Renal cortex interstitium (tissue), 15 donors: ENCODE measurements at places on chromosomes 3 and 15.

DNA sequence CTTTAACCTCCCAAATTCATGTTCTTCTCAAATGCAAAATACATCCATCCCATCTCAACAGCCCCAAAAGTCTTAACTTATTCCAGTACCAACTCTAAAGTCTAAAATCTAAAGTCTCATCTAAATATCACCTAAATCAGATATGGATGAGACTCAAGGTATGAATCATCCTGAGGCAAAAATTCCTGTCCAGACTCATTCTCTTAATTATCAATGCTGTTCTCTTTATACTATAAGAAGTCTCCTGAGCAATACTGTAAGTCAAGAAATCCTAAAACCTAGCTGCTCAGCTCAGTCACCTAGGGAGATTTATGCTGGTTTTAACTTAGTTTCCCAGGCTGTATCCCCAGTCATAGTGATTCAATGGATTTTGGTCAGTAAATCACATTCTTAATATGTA lies 11.1 kb downstream of the RAD18 start:
- no peak for DNase-seq

- no peak for DNase-seq
These were observed 77.4 kb upstream of the NSMCE3 start for GRCh38 chr15:29346998-29347397.

DNA sequence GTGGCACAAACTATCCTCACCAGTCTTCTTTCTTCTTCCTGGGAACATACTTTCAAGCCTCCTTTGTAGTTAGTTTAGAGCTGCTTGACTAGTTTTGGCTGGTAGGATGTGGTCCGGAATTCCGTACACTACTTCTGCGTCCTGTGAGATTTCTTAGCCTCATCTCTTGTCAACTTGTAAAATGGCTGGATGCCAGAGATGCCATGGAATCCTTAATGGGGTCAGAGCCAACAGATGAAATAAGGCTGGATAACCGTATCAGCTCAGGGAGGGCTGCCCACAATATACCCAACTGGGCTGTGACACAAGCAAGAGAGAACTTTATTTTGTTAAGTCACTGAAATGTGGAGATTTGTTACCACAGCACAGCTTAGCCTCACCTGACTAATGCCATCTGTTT lies 466.9 kb upstream of the MDFIC2 start:
- no peak for DNase-seq

GRCh38 chr3:35932995-35933394 lies 293.7 kb downstream of the ARPP21 start:
- no peak for DNase-seq

- no peak for DNase-seq
These were observed 1.5 kb upstream of the OR4F15 start for GRCh38 chr15:101810456-101810855.

- no peak for DNase-seq
These were observed 55.1 kb downstream of the HEG1 start for GRCh38 chr3:125000661-125001060.

GRCh38 chr15:66369773-66370651 lies 13.5 kb upstream of the TIPIN start:
- DNase-seq = peak; percentile 7

DNA sequence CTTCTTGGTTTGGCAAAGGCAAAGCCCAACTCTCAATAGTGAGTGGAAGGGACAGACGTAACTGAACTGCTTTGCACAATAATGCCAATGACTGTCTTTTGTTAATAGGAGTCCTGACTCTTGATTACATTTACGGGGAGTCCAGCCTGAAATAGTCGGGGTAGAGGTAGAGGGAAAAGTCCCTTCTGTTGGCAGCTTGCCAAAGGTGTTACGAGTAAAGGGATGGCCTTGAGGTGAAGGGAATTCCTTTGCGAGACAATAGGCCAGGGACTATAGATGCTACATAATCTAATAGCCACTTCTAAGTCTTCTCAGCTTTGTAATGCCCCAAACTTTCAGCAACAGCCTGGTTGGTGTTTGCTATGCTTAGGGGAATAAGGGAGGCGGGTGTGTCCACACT lies 2.2 kb upstream of the SENP2 start:
- DNase-seq = no peak

GRCh38 chr3:43378066-43378935 lies 92.0 kb downstream of the SNRK start:
- no peak for DNase-seq

GRCh38 chr15:57559875-57560274 lies 31.8 kb upstream of the MYZAP start:
- no peak for DNase-seq

GRCh38 chr15:67777773-67778172 lies 47.5 kb upstream of the SKOR1 start:
- DNase-seq = no peak

GRCh38 chr3:150210461-150211110 lies 197.5 kb upstream of the TSC22D2 start:
- no peak for DNase-seq

- no peak for DNase-seq
These were observed 565.7 kb downstream of the PYDC2 start for GRCh38 chr3:192026661-192027060.

GRCh38 chr3:46900007-46900292 lies 22.4 kb downstream of the PTH1R start:
- no peak for DNase-seq

GRCh38 chr15:75355369-75355768 lies 8.5 kb downstream of the NEIL1 start:
- no peak for DNase-seq

DNA sequence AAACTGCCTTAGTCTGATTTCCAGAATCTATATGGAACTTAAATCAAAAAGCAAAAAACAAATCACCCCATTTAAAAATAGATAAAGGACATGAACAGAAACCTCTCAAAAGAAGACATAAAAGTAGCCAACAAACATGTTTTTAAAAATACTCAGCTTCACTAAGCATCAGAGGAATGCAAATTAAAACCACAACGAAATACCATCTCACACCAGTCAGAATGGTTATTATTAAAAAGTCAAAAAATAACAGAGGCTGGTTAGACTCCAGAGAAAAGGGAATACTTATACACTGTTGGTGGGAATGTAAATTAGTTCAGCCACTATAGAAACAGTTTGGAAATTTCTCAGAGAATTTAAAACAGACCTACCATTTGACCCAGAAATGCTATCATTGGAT lies 367.9 kb downstream of the ZIC4 start:
- no peak for DNase-seq

GRCh38 chr3:38149708-38150107 lies 11.2 kb downstream of the MYD88 start:
- DNase-seq = no peak

- DNase-seq = peak; percentile 54
These were observed 113.9 kb downstream of the POLQ start for GRCh38 chr3:121431726-121432517.

DNA sequence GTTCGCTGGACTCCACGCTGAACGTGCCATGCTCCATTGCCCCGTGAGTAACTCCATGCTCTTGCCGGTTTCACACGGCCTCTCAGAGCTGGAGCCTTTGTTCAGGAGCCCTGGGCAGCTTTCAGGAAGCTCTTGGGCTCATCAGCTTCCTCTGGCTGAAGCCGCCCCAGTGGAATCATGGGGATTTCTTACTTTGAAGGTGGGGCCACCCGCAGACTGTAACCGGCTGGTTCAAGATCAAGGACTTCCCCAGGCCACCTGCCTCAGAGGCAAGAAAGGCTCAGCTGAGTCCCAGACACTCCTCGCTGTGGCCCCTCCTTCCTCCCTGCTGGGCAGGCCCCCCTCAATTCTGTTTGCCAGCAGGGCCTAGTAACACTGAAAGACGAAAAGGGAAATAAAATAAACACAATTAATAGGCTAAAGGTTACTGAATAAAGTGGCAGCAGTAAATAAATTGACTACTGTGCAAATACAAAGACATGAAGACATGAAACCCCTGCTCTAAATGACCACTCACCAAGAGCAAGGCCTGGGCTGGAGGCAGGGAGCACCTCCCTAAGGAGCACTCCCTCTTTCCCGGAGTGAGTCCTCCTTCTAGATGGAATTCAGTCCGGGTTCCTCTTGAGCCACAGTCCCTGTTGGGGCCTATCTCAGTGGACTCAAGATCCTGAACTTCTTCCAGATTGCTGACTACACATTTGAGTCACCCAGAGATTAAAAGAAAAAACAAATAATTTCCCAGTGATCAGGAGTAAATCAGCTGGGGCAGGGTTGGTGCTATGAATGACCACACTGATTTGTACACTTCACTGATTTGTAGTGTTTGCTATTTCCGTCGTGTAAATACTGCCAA lies 51.0 kb downstream of the ZDHHC19 start:
- DNase-seq = peak; percentile 39

- DNase-seq = no peak
These were observed 35.1 kb downstream of the DPH3 start for GRCh38 chr3:16229681-16230080.

DNA sequence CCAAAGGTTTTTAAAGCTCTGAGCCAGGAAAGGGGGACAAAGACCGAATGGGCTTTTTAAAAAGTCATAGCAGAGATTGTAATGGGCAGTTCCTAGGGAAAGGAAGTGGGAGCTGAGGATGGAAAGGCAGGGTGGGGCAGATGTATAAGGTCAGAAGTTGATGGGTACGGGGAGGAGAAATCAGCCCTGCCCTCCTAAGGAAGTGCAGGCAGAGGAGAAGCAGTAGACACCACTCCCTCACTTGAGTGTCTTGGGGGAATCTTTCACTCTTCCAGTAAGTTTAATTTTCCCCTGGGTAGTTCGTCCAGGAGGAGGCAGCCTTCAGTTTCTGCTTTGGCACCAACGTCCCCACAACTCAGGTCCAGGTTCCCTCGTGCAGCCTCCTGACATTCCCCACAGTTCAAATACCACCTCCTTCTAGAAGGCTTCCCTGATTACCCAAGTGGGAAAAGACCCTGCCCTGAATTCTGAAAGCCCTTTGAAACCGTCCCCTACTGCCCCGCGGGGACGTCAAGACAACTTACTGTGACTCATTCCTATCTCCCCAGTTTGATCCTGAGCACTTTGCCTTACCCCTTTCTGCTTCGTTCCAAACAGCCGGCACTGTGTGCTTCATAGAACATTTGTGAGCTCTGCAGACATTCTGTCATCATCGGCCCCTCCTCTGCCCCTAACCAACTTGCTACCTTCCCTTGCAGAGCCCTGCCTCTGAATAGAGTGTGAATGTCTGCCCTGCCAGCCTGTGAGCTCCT lies 14.3 kb upstream of the SRP14 start:
- no peak for DNase-seq

- DNase-seq = peak; percentile 81
These were observed at the start of gene SLC9C1 for GRCh38 chr3:112293368-112294321. Gene SLC9C1 (minus strand): TSS chr3:112294216. CDS start chr3:112286791, 7,425 bp downstream.

DNA sequence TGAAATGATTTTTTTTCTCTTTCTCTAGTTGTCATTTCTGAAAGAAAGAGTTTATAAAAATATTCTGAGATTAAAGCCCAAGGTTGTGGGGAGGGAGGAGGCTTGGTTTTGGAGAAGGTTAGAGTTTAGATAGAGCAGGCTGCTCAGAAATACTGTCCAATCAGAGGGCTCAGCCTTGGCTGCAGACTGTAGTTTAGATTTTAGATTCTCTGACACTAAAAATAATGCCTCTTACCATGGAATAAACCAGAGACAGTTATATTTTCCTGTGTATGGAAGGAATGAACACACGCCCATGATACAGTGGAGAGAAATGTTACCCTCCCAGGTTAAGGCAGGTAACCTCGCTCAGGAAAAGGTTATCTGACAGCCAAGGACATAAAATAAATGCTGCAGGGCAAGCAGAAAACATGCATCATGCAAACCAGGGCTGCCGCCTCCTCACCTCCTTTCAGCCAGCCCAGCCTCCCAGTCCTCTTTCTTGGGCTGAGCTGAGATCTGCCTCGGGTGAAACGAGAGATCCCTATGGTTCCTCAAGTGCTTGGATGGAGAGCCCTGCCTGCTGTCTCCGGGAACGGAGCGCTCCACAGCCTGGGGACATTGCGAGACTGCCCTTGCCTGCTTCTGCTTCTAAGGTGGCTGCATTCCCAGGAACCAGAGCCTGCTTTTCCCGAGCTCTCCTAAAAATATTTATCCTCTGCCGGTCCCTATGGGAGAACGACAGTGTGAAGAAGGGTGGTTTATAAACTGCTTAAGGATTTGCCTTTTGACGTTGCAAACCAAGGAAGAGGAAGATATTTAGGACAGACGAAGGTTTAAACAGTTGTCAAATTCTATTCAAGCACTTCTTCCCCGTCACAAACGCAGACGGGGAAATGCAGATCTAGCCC lies 848 bp downstream of the NCEH1 start:
- no peak for DNase-seq

GRCh38 chr15:65060641-65061397 lies 7.0 kb downstream of the RASL12 start:
- no peak for DNase-seq

DNA sequence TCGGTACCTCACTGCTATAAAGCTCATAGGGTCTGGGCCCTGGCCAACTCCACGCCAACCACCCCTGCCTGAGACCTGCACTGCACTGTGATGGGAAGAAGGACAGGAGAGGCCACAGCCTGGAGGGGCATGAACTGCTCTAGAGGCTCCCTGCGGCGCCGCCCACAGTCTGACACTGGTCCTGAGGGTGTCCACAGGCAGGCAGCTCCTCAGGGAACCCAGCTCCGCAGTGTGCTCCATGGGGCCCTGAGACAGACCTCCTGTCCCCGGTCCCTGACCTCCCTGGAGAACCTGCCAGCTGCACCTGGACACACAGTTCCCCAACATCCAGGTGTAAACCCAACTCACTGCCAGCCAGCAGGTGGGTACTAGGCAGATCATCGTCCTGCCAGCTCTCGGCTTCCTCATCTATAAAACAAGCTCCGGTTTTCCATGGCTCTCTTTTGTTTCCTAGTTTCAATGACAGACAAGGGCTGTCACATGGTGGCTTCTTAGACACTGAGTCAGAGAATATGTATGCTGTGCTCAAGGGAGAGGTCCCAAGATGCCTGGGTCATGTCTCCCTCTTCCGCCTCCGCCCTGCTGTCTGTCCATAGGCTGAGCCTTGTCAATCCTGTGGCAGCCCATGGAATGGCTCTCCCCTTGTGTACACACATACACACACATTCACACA lies 5.1 kb upstream of the HAPLN3 start:
- no peak for DNase-seq

DNA sequence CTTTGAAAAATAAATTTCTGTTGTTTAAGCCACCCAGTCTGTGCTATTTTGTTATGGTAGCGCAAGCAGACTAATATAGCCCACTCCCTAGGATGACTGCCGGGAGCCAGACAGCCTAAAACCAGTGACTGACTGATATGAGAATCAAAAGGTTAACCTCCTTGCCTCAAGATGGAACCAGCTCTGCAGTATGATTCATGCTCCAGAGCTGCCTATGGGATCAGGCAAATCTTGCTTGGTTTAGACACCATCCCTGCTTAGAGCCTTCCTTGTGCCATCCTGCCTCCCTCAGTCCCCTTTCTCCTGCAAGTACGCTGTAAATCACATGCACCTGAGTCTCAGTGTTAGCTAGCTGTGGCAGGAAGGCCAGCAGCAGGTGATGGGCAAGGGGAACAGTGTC lies 39.3 kb downstream of the TRANK1 start:
- DNase-seq = no peak

GRCh38 chr3:105823149-105823867 lies 45.5 kb downstream of the CBLB start:
- DNase-seq = no peak

- no peak for DNase-seq
These were observed 91.5 kb upstream of the TBC1D5 start for GRCh38 chr3:17833786-17834559.
